ENCODE measurements at places on chromosomes 3 and 15. TPM values are rescaled to one million over a fixed set of nuclear protein-coding genes. Genes with fewer than 3 reads are reported as not detected.

DNA sequence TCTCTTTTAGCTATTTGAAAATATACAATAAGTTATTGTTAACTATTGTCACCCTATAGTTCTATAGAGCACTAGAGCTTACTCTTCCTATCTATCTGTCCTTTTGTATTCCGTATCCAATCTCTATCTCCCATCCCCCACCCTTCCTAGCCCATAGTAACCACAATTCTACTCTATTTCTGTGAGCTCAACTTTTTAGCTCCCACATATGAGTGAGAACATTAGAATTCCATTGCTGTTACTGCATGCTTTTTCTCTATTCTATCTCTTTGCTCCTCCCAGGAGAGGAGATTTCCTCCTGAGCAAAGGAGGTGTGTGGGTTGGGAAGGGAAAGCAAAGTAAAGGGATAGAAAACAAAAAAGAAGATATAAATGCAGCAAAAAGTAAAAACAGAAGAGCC lies 105.6 kb upstream of the SLC4A7 start:
- DNase-seq, result no peak
- H3K27me3 ChIP-seq, result no peaks in the 10 kb centered on the region
- no peak overlapping the region for H3K4me3 ChIP-seq
- no peak overlapping the region for H3K27ac ChIP-seq

GRCh38 chr3:71629289-71629688 lies 45.8 kb upstream of the FOXP1 start:
- H3K36me3 ChIP-seq, result no peaks in the 10 kb centered on the region
- no peaks in the 10 kb centered on the region for H3K4me1 ChIP-seq
- DNase-seq, result no peak
- H3K27ac ChIP-seq, result no peak overlapping the region
- H3K4me3 ChIP-seq, result no peak overlapping the region

DNA sequence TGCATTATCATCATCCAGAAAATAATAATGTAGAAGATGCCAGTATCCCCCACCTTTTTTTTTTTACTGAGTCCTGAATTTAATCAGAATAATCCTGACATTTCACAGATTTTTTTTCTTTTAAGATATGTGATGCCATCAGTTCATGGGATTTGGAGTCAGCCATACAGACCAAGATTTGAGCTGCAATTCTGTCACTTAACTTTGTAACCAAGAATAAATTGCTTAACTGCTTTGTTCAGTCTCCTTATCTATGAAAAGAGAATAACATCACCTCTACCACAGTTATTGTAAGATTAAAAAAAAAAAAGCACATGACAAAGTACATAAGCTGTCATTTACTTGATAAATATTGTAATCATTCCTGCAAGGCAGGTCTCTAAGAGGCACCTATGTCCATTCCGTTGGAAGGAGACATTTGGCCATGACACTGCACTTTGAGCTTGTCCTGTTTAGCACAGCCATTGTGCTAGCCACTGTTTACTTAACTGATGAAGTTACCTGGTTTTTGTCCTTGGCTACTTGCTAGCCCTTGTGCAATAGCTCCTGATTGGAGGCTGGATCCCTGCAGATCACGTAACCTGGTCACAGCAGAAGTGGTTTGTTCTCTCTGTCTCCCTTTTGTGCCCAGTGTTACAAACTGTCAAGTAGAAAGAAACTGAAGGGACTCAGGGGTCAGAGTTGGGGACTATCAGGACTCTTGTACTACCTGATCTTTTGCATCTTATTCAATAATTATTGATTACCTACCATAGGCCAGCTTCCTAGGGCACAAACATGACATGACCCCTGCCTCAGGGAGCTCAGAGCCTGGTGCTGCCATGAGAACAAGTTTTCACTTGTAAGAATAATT lies 306.0 kb downstream of the WDR72 start:
- H3K4me3 ChIP-seq, result no peak overlapping the region
- H3K27ac ChIP-seq, result peak overlapping the region; percentile 74
- DNase-seq, result no peak
- no peaks in the 10 kb centered on the region for H3K36me3 ChIP-seq

DNA sequence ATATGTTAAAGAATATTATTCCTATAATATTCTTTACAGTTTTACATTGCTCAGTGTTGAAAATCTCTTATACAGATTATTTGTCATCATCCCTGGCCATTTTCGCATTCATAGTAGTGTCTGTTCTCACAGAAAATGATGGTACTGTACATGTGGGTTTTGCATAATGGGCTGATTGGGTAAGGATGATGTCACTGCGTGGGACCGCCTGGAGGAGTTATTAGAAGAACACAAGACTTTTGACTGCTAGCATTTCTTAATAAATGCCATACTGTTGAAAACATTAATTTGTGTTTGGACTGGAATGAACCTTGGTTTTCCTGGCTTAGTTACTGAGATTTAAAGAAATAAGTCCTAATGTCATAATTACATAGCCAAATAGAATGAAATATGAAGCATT lies 20.3 kb downstream of the LRCH3 start:
- H3K27ac ChIP-seq, result no peak overlapping the region
- H3K27me3 ChIP-seq, result no peaks in the 10 kb centered on the region
- no peak overlapping the region for H3K4me3 ChIP-seq
- no peak for DNase-seq
- no peaks in the 10 kb centered on the region for H3K36me3 ChIP-seq

- H3K4me3 ChIP-seq, result peak overlapping the region; percentile 44
- H3K27me3 ChIP-seq, result no peaks in the 10 kb centered on the region
- peak overlapping the region; percentile 99 for H3K27ac ChIP-seq
- H3K36me3 ChIP-seq, result no peaks in the 10 kb centered on the region
- peak; percentile 81 for DNase-seq
Observed at GRCh38 chr3:187741403-187742350, 3.6 kb downstream of the BCL6 start.

Gene GABRA5
- 0.28 TPM for total RNA-seq

Gene CPA3
- 4.8 TPM for total RNA-seq

All from pancreas (tissue), 10 donors.